Epithelial cell of proximal tubule (primary cell): ENCODE measurements at places on chromosomes 7 and 10.

GRCh38 chr10:27319752-27320431 lies 79.3 kb upstream of the ACBD5 start:
- no peak for DNase-seq

- DNase-seq = no peak
Observed at GRCh38 chr10:73796766-73797165, 11.4 kb downstream of the ZSWIM8 start.

DNA sequence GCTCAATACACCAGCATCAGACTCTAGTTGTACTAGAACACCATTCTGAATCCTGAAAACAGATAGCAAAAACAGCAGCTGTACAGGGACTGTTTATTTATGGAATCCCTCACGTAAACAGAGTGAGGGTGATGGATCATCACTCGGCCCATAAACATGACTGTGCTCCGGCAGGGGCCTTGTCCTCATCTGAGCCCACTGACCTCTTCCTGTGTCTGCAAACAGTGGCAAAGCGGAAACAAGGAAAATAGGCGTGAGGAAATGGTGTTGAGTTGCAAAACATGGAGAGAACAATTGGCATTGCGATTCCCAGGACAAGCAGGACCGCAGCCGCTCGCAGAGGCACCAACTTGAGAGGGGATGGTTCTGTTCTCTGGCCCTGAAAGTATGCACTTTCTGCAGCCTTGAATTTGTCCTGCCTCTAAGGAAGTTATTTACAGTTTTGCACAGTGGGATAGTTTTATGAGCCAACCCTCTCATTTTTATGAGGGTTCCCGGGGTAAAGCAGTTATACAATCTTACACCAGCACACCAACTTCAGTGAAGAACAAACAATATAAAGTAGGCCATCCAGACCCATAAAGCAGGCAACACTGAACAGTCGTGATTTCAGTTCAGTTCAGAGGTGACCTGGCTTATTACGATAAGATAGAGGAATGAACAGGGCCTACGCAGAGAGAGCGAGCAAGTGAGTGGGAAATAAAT lies 248.0 kb upstream of the FZD8 start:
- DNase-seq = no peak

DNA sequence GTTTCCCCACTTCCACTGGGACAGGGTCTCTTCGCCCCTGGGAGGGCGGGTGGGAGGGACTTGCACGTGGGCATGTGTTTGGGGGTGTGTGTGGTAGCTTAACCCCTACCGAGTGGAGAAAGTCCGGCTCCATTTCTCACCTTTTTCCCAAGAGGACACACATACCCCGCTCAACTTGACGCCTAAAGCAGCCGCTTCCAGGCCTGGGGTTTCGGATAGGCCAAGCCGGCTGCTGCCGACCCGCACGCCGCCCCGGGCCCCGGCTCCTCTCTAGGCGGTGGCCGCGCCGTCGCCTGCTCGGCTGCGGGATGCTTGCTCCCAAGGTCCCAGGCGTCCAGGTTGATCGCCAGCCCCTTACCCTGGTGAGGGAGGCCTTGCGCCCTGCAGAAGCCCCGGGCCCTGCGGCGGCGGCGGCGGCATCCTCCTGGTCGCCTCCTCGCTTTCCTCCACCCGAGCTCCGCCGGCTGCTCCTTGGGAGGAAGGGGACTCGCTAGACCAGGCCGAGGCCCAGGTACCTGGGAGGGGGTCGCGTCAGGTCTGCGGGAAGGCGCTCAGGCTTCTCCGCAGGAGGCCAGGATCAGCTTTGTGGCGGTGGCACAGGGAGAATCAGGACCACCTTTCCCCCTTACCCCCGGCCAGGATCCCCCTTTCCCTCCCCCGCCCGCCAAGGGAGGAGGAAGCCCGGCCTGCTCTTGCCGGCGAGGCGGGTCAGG lies 3.2 kb upstream of the GATA3 start:
- DNase-seq = no peak

- no peak for DNase-seq
Observed at GRCh38 chr7:113996405-113996804, 77.6 kb upstream of the PPP1R3A start.

DNA sequence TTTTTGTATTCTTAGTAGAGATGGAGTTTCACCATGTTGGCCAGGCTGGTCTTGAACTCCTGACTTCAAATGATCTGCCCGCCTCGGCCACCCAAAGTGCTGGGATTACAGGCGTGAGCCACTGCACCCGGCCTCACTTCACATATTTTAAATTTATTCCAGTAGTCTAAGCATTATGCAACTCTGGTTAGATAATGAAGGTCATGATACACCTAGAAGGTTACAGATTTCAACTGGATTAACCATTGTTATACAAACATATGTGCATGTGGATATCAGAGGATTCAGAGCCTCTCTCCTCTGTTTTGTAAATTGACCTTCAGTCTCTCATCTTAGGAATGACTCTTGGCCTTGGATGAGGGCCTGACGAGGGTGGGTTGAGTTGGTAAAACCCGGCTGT lies 146.3 kb downstream of the DPP6 start:
- DNase-seq = no peak

DNA sequence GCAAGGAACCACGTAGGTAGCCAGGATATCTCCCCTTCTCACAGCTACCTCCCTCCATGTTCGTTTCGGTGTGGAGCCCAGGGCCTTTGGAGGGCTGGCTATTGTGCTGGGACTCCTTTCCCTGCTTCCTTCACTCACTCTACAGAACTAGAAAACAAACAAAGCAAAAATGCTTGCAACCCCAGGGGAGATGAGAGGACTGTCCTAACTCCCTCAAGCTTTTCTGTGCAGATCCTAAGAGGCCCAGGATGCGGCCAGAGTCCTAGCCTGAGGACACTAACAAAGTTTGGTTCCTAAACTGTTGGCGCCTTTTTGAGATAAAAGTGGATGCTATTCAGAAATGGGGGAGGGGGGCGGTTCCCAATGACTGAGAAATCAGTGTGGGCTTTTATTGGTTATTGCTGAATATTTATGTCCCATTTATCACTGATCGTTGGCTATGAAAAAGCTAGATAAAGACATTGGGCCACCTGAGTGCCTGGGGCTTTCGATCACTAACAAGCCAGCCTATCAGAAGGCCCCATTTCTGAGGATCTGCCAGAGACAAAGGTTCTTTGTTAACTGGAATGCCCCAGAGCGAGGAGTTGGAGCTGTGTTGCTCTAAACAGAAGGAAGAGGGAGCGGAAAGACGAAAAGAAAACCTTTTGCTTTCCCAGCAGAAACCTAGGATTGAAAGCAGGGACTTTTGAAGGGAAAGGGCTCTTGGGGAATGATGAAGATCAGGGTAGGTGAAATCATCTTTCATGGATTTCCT lies 95.2 kb upstream of the EGR2 start:
- no peak for DNase-seq

DNA sequence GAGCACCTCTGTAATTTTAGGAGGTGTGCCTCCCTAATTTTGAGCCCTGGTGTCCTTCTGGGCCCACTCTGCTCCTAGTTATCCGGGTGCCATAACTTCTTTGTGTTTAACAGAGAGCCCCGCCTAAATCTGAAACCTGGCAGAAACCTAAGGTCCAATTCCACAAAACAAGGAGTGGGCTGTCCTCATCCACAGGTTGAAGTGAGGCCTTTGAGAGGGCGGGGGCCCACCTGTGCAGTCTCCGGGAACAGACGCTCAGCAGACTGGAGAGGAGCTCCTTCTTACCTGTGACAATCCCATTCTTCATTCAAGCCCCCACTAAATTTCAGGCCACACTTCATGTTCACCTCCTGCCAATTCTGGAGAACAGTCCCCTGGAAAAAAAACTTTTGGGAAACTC lies 10.9 kb downstream of the TMEM72 start:
- no peak for DNase-seq

DNA sequence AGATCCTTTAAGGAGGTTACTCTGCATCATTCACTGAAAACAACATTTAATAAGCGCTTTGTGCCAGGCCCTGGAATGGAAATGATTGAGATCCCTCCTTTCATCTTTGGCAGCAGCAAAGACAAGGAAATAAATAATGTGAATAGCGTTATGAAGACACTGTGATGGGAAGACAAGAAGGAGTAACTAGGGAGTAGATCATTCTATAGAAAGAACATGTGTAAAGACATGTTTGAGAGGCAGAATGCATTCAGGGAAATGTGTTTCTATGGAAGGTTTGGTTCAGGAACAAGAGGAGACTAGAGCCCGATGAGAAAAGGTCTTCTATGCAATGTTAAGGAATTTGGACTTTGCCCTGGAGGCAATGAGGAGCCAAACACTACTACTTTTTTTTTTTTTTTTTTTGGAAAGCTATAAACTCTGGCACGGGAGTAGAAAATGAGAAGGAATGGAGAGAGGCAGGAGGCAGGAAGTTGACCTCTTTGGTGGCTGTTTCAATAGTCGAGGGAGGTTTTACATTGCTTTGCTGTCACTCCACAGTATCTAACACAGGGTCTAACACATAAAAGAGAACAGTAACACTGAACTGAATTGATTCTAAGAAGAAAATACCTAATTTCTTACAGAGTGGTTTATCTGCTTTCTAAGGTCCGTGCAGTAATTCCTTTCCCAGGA lies 44.9 kb downstream of the SMURF1 start:
- peak; percentile 37 for DNase-seq

- DNase-seq = no peak
Observed at GRCh38 chr10:1679821-1680650, 57.3 kb downstream of the ADARB2 start.

DNA sequence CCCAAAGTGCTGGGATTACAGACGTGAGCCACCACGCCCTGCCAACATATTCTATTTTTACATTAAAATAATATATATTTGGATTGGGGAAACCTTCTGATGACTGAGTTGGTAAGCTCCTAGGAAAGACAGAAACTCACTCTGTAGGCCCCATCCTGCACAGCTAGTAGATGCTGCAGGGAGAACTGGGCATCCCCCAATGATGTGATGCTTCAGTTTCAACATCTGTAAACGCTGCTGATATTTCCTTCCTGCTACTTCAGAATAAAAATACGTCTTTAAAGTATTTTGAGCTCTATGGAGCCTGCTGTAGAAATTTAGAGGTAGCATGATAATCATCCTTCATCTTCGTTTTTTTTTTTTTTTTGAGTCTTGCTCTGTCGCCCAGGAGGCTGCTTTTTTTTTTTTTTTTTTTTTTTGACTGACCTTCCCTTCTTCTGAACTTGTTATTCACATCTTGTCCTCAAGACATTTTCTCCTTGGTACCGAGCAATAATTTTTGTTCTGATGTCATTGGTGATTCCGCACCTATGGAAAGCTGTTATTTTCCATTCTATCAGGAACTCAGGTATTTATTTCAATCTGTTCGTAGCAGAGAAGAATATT lies 21.8 kb upstream of the INPP5F start:
- no peak for DNase-seq

DNA sequence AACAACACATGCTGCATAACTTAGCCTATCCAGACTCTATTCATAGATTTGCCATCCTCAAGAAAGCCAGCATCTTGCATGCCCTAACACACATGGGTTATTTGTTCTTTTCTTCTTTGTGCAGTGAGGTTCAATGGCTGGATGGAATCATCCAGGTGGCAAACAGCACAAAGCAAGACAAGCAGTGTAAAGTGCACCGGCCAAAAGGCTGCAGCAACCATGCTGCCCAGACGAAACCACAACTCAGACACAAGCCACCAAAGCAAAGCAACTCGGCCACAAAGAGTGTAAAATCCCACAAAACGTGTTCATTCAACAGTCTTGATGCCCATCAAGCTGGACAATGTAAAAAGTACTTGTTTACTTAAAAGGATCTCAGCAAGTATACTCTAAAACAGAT lies 76.9 kb downstream of the PIP4K2A start:
- DNase-seq = no peak

DNA sequence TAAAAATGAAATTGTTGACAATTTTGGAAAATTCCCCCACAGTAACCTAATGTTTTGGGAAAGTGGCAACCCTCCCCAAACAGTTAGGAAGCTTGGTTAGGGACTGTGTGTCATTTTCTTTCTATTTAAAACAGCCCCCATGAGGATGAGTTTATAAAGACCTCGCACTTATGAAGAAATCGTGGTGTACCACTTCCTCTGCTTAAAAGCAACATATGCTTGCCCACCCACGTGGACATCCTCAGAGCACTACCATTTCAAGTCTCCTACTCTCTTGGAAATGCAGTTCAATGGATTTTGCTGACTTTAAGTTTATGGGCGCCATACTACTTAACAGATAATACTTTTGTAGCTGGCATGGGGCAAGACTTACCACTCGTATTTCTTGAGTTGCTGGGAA lies 223.8 kb downstream of the DYNC1I1 start:
- no peak for DNase-seq

DNA sequence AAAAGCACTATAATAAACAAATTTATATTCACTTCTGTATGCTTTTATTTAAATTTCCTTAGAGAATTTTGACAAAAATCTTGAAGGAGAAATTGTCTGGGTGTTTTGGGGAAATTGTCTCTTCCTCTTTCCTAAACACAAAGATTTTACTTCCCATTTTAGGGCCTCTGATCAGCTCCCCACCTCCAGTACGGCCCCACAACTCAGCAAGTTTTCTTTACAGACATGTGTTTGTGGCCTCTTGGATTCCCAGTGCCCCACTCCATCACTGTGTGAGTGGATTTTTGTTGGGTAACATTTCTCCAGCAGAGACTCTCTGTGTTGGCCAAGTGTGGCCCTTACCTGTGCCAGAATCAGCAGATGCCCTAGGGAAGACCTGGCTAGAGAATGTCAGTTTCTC lies 182.8 kb upstream of the CDC14C start:
- no peak for DNase-seq

DNA sequence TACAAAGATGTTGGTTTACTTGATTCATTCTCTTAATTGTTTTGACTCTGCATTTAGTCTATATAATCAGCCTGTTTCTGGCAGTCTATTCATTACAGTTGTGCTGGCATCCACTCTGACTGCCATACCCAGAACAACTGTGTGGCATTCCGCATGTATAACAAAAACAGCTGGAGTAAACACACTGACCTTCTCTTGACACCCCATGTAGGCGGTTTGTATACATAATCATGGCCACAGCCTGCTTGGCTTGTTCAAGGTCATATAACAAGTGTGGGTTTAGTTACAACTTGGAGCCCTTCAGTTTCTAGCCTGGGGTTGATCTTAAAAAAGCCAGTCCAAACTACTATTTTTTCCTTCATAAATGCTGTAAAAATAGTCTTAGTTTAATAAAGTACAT lies 70.9 kb downstream of the MBL2 start:
- no peak for DNase-seq

- DNase-seq = no peak
Observed at GRCh38 chr7:75686551-75686950, 52.2 kb downstream of the HIP1 start.

DNA sequence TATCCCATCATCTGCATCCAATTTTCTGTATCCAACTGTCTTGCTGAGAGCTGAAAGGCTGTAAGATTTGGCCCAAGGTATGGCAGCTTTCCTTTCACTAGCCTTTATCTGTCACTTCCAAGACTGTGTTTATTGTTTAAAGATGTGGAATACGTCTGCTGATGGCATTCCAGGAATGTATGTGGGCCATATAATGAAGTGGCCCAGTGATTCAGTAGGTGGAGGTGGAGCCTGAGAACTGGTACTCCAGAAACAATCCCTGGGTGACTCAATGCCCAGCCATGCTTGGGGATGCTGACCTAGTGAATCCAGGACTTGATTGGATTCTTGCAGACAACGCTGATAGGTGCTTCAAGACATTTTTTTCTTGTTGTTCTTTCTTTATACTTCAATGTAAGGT lies 13.5 kb downstream of the NEUROD6 start:
- DNase-seq = no peak
